ENCODE measurements at places on chromosomes 5 and 9.

GRCh38 chr9:26418480-26418879 lies 474.1 kb downstream of the CAAP1 start:
- no peak for DNase-seq

GRCh38 chr9:96050861-96051155 lies 175.3 kb downstream of the ERCC6L2 start:
- DNase-seq = no peak

- DNase-seq = no peak
Measured at GRCh38 chr9:70525519-70525918, 111.1 kb upstream of the KLF9 start.

DNA sequence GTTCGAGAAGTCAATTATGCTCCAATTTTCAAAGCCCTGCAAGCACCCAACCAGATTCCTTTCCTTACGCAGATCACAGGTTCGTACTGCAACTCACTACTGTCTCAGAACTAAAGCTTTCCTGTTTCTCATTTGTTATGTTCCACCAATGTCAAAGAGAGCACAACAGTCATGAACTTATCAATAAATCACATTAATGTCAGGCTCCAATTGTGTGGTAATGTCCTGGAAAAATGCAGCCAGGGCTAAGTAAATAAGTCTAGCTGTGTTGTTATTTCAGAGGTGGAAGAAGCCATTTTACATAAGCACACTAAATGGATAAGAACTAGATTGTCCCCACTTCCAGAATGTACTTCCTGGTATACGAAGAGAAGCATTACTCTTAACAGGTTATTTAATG lies 488.6 kb upstream of the PTGER4 start:
- DNase-seq = no peak

DNA sequence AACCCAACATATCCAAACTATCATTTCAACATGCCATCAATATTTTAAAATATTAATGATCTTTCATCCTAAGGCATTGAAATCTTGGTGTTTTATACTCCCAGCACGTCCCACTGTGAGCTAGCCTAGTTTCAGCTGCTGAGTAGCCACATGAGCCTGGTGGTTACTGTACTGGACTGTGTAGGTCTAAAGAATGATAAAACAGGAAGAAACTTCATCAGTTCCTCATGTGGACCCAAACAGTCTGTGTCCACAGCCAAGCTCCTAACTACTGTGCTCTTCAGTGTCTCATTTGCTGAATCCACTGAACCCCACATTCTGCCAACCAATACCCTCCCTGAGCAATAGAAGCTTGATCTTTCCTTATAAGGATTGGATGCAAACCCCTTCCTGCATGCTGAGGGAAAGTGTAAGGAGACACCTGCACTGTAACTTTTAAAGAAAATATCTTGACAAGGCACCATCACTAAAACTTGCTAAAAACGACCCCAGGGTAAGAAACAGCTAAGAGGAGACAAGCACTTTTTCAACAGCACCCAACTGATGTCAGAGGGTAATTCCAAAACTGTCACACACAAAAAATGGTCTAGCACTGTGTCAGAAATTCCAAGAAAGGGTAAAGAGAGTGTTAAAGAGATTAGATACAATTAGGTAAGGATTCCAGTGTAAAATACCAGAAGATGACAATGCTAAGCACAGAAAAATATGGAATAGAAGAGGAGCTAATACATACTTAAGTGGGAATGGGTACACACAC lies 126.9 kb downstream of the SPOCK1 start:
- DNase-seq = no peak

- no peak for DNase-seq
Measured at GRCh38 chr9:23361096-23361495, 464.9 kb downstream of the ELAVL2 start.

DNA sequence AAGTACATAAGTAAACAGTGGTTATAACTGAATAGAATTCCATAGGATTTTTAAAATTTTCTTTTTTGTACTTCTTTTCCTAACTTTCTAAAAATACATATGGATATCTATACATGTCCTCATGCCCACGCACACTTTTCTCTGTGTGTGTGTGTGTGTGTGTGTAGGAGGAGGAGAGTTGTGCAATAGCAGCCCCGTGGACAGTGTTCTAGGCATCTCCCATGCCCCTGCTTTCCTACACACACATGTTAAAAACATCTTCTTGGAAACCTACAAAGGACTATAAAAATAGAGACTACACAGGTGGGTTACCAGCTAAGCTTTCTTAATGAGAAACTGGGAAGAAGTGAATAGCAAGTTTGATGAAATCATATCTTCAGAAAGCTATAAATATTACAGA lies 19.8 kb upstream of the HEXB start:
- no peak for DNase-seq

- DNase-seq = no peak
Measured at GRCh38 chr5:150663936-150664335, 2.9 kb downstream of the MYOZ3 start.

DNA sequence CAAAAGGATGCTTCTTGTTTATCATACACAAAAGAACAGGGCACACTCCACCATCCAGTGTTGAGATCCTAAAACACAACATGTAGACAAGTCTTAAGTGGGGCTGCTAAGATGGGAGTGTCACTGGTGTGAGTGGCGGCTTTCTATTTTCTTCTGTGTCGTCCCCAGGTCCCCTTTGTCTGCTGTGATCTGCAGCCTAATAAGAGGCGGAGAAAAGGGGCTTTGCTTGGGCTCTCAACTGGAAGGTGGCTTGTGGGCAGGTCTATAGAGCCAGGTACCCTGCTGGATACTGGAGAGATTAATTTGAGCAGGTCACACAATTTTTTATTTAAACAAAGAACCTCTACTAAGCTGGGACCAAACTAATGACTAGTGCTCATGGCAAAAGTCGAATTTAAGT lies 126.1 kb upstream of the SAP30L start:
- no peak for DNase-seq

Measured in hindlimb muscle (tissue), 1 donor.